ENCODE measurements at places on chromosomes 5 and 9.

DNA sequence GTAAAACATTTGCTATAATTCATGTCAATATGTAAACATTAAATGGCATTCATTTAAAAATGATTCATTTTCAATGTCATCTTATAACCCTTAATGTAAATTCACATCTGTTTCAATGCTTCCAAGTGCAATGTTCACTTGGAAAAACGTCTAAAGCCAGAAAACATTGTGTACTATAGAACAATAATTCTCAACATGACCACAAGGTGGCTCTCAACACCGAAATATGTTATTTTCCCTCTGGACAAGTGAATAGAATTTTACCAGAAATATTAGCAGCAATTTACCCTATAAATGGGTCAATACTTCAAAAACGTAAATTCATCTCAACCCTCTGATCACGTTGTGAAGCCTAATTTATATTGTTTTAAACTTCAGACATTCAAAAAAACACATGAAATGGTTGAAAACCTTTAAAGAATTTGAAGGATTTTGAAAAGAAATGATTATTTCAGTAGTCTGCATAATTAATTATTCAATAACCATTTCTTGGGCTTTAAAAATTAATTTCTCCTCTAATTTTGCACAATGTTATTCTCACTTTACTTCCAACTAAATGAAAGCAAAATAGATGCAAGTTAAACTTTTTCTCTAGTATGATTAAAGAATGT lies 11.0 kb downstream of the CDH10 start:
- no peak for DNase-seq

GRCh38 chr5:166399781-166400180 lies 1891.7 kb upstream of the WWC1 start:
- DNase-seq, result no peak

- DNase-seq, result no peak
Observed at GRCh38 chr5:9947225-9947714, 302.4 kb downstream of the ATPSCKMT start.

- DNase-seq, result no peak
Observed at GRCh38 chr5:177601577-177602457, 1.9 kb downstream of the B4GALT7 start.

DNA sequence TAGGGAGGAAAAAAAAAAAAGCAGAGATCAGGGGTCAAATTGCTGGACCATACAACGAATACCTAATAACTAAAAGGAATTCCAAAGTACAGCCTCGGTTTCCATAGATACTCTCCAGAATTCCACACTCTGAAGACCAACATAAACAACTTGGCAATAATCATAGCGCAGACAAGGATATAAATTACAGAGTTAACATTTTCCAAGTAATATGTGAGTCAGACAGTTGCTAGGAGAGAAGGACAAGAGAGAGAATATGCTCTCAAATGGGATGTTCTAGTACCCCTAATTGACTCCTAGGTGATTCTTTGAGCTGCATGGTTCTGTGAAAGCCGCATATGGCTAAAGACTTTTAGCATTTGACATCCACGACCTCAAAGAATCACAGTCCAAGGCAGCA lies 165.2 kb downstream of the FRMD3 start:
- no peak for DNase-seq

DNA sequence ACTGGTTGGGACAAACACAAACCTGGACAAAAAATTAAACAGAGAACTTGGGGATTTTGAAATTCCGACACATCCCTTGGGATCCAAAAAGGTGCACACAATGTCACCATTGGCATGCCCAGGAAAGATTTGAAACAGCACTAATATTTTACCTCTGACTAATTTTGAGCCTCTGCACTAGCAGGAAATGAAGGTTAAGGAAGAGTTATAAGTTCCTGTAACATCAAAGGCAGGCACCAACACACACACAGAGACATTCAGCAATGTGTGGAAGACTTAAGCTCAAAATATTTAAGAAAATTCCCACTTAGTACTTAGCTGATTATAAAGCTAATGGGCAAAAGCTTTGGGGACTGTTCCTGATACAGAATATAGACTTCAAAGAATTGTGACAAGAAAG lies 247.0 kb downstream of the CDH9 start:
- no peak for DNase-seq
